Progenitor cell of endocrine pancreas (in vitro differentiated cells): ENCODE measurements at places on chromosomes 2 and 18. TPM values are rescaled to one million over a fixed set of nuclear protein-coding genes. Genes with fewer than 3 reads are reported as not detected.

GRCh38 chr18:48777026-48777743, 173.6 kb downstream of the SMAD7 start:
- peak; percentile 59 for DNase-seq
- no peaks in the 10 kb centered on the region for H3K27me3 ChIP-seq
- peaks cover 41% of the 10 kb centered on the region for H3K4me1 ChIP-seq
- peaks cover 2% of the 10 kb centered on the region for H3K36me3 ChIP-seq

DNA sequence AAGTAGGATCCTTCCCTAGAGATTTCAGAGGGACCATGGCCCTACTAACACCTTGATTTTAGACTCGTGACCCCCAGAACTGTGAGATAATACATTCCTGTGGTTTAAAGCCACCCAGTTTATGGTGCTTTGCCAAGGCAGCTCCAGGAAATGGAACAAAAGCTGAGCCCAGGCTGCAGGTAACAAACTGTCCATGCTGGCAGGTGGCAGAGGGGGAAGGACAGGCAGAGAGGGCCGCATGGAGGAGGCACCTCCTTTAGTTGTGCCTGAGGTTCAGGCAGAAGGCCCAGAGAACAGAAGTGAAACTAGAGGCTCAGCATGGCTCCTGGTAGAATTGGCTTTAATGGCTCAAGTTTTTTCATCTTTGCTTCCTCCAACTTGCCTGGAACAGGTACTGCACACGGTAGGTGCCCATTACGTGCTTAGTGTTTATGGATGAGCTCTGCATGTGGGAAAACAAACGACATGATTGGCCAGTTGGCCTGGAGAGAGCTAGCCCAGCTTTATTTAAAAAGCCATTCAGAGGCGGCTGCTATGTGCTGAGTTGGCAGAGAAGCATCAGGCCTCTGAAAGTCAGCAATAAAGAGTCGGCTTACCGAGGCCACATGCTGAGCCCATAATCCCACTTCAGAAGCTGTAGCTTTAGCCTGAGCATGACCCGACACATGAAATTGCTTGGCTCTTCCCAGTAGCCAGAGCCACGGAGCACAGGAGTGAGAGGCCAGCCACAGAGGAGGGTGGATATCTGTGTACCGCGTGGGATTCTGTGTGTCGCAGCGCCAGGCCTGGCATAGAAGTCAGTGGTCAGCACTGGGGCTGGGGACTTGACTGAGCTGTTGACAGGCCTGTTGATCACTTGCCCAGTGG, 36.5 kb downstream of the HS1BP3 start:
- no peak overlapping the region for H3K27ac ChIP-seq
- no peaks in the 10 kb centered on the region for H3K36me3 ChIP-seq
- no peak overlapping the region for H3K4me3 ChIP-seq
- peaks cover 7% of the 10 kb centered on the region for H3K4me1 ChIP-seq

- DNase-seq, result no peak
- no peaks in the 10 kb centered on the region for H3K27me3 ChIP-seq
- H3K4me1 ChIP-seq, result peaks cover 15% of the 10 kb centered on the region
- peaks cover 7% of the 10 kb centered on the region for H3K36me3 ChIP-seq
Observed at GRCh38 chr2:70304498-70304897, 2.6 kb upstream of the FAM136A start.

DNA sequence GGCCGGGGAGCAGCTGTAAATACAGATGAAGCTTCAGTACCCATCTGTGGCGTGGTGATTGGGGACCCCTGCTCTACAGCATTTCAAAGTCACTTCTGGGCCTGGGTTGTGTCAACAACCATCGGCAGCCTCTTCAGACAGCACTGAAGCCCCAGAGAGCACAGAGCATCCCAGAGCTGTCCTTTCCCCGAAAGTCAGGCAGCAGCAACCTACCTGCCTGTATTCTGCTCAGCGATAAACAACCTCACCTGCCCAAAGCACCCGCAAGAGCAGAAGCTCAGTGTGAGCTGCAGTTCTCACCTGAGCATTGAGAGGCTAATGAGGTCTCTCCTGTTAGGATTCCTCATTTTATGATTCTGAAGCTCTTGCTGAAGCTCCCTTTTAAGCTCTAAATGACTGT, 19.3 kb downstream of the TRABD2A start:
- no peak overlapping the region for H3K27ac ChIP-seq
- no peak for DNase-seq
- no peaks in the 10 kb centered on the region for H3K4me1 ChIP-seq

- H3K4me1 ChIP-seq, result peaks cover 2% of the 10 kb centered on the region
- H3K4me3 ChIP-seq, result no peak overlapping the region
- no peak for DNase-seq
- no peaks in the 10 kb centered on the region for H3K36me3 ChIP-seq
Observed at GRCh38 chr2:98926601-98927000, 9.4 kb downstream of the CRACDL start.

Gene SERPINB5
- total RNA-seq, result 0.22 TPM in 1 of 2 replicates, not detected in the other

Gene NT5DC4
- total RNA-seq, result not detected in 2 replicates

DNA sequence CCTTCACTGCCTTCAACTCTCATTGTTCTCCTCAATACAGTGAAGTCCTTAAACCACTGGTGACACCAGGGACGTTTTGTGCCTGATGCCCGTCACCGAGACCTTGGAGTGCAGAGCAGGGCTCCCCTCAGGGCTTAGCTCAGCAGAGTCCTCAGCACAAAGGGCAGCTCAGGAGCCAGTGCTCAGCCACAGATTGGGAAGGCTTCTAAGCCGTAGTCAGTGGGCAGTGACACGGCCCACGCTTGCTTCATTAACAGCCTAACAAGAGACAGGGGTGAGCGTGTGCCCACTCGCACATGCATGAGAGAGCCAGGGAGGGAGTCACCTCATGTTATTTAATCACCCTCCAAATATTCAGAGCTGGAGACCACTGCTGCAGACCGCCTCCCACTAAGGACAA, 137.5 kb downstream of the SH3RF3 start:
- H3K27me3 ChIP-seq, result peaks cover 2% of the 10 kb centered on the region
- no peaks in the 10 kb centered on the region for H3K36me3 ChIP-seq
- H3K27ac ChIP-seq, result no peak overlapping the region
- H3K4me3 ChIP-seq, result no peak overlapping the region
- no peak for DNase-seq

Gene FSIP2
- 19.4 and 26.8 TPM in 2 replicates for total RNA-seq

Gene STPG4
- total RNA-seq, result 0.33 and 0.34 TPM in 2 replicates

Gene C2orf72
- total RNA-seq, result 9.7 and 11.1 TPM in 2 replicates

Gene AGXT
- 1.0 and 1.2 TPM in 2 replicates for total RNA-seq

DNA sequence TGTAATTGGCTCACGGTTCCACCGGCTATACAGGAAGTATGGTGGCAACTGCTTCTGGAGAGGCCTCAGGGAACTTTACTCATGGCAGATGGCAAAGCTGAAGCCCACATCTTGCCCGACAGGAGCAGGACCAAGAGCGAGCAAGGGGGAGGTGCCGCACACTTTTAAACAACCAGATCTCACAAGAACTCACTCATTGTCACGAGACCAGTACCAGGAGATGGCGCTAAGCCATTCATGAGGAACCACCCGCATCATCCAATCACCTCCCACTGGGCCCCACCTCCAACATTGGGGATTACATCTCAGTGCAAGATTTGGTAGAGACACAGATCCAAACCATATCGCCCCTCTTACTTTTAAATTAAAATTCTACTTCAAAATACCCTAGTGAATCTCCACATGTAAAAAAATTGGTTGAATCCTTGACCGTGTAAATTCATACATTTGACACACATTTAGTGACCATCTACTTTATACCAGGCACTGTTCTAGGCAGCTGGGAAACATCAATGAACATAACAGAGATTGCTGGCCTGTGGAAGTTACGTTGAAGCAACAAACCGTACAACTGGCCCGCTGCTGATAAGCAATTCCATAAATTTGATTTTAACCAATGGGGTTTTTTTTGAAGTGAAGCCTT, 87.6 kb downstream of the ALPK2 start:
- peaks cover 19% of the 10 kb centered on the region for H3K4me1 ChIP-seq
- H3K36me3 ChIP-seq, result no peaks in the 10 kb centered on the region
- DNase-seq, result no peak
- H3K4me3 ChIP-seq, result no peak overlapping the region

Gene CERS6
- total RNA-seq, result 32.5 and 34.0 TPM in 2 replicates

GRCh38 chr18:74342416-74343043, 26.9 kb downstream of the C18orf63 start:
- no peak for DNase-seq
- H3K36me3 ChIP-seq, result no peaks in the 10 kb centered on the region
- H3K4me1 ChIP-seq, result peaks cover 3% of the 10 kb centered on the region
- no peak overlapping the region for H3K27ac ChIP-seq
